ENCODE measurements at places on chromosomes 7 and 10.

DNA sequence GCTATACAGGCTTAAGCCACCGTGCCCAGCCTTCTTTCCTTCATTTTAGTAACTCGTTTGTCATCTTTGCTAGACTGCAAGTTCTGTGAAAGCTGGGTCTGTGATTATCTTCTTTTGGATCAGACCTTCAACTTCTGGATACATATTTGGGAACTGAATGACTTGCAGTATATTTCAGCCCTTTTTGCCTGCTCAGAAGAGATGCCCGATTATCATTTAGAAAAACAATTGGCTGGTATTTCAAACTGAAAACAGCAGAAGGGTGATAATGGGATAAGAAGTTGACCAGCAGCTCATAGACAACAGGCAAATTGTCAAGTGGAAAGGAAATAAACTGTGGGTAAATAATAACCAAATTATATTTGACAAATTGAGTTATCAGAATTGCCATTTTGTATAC lies 14.6 kb downstream of the RSBN1L start:
- no peak for DNase-seq

DNA sequence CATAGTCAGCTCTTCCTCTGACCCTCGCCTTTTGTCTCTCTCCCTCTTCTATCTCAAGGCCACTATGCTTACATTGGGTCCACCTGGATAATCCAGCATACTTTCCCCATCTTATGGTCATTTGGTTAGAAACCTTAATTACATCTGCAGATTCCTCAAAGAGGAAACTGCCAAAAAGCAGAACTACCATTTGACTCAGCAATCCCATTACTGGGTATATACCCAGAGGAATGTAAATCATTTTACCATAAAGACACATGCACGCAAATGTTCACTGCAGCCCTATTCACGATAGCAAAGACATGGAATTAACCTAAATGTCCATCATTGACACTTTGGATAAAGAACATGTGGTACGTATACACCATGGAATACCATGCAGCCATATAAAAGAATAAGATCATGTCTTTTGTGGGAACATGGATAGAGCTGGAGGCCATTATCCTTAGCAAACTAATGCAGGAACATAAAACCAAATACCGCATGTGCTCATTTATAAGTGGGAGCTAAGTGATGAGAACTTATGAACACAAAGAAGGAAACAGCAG lies 114.8 kb upstream of the NPY start:
- DNase-seq: no peak

DNA sequence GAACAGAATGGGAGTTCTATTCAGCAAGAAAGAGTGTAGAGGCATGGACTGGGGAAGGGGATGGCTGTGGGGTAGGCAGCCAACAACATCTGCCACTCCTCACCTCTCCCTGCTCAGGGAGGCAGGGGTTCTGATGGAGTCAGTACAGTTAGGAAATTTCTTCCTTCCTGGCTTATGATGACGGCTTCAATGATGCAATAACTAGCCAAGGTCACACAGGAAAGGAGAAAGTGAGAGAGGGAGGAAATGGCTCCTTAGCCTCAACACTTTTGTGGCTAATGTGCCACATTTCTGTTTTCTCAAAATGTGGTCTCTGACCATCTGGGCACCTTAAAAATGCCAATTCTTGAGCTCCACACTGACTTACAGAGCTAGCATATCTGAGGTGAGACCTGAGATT lies 79.3 kb upstream of the PDZD8 start:
- DNase-seq: no peak

GRCh38 chr7:40463446-40463845 lies 328.6 kb downstream of the SUGCT start:
- DNase-seq: no peak

DNA sequence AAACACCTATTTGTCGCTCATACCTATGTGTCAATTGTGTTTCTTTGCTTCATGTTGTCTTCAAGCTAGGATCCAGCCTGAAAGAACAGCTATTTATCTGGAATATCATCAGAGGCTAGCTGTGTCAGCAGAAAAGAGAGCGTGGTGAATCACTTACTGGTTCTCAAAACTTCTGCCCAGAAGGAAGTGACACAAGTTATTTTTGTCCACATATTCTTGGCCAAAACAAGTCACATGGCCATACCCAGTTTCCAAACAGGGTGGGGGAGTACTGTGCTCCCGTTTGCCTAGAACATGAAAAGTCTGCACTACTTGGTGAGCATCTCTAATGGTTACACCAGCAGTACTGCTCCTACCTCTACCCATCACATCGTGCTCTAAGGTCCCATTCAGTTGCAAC lies 160.9 kb upstream of the CSTF2T start:
- no peak for DNase-seq

DNA sequence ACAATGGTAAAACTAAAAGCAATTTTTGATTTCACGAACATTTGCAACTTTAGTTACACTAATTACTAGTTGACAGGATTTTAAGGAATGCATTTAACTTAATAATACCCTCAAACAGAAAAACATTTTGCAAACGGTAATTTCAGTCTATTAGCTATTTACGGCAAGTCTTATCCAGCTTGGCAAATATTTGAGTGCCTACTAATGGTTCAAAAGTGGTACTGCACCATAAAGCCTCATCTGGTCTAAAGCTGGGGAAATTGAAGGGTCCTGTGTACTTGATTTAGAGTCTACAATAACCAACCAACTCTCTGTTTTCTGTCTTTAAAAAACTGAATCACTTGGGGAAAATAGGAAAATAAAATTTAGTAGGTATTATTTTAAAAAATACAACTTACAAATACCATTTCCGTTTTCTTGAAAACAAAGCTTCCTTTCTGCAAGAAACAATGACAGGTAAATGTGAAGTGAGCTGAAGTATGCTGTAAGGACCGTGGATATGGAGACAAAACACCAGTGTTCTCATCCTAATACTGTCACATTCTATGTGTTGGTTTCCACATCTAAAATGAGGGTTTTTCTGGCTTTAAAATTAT lies 142.3 kb downstream of the VPS50 start:
- DNase-seq: no peak

- DNase-seq: peak; percentile 52
Measured at GRCh38 chr7:101390901-101391301, 28.2 kb downstream of the COL26A1 start.

DNA sequence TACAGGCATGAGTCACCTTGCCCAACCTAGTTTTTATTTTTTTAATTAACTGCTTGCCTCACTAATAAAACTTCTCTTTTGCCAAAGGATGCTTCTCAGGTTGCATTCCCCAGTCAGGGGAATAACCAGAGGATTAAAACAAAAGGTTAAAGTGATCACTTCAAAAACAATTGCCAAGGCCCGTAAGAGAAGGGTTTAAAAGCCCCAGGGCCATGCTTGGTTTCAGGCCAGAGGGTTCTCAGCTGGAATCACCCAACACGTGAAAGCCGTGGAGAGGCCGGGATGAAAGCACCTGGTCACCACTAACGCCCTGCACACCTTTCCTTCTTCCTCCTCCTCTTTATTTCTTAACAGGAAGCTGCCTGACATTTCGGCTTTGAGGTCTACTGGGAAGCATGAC lies 587.5 kb downstream of the PTPRN2 start:
- no peak for DNase-seq

GRCh38 chr7:17234030-17234397 lies 64.4 kb upstream of the AHR start:
- peak; percentile 60 for DNase-seq

- DNase-seq: peak; percentile 15
Measured at GRCh38 chr10:12214763-12215218, 18.8 kb downstream of the CDC123 start.

GRCh38 chr7:134060874-134061273 lies 66.3 kb upstream of the LRGUK start:
- DNase-seq: no peak

DNA sequence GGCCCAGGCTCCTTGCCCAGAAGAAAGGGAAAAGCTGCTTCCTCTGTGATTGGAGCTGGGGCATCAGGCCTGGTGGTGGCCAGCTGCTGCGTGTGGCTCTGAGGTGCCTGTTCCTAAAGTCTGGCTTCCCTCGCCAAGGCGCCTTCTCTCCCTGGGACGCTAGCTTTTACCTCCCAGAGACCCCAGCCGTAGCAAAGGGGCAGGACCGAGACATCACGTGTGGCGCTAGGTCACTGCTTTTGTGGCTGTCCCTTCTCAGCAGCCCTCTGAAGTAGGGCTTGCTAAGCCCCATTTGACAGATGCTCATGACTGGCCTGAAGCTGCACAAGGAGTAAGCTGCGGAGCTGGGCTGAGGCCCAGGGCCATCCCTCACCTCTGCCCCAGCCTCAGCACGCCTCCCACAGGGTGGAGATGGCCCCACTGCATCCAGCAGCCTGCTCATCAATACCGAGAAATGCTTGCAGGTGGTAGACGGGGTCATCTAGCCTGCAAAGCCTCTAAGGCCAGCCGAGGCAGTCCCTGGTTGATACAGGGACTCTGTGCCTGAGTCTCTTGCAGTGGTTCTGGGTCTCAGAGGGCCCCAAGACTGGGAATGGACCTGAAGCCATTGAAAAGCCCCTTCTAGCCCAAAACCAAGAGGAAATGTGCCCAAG lies 171.2 kb downstream of the LCOR start:
- no peak for DNase-seq

DNA sequence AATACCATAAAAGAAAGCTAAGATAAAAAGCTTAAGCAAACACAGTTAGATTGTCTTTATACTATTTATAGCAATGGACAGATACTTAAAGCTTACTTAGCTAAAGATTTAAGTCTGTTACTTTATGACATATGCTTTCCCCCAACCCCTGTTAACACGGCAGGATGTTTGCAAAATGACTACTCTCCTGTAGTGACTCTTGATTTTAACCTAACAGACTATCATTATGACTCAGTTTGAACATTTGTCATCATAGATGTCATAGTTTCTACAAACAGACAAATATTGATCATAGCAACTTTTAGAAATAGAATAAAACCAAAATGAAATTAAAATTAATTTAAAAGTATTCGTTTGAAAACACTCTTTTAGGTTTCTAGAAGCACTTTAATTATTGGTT lies 7.8 kb upstream of the COMMD3 start:
- peak; percentile 53 for DNase-seq

GRCh38 chr10:31083765-31084184 lies 52.1 kb upstream of the ZNF438 start:
- DNase-seq: peak; percentile 79

DNA sequence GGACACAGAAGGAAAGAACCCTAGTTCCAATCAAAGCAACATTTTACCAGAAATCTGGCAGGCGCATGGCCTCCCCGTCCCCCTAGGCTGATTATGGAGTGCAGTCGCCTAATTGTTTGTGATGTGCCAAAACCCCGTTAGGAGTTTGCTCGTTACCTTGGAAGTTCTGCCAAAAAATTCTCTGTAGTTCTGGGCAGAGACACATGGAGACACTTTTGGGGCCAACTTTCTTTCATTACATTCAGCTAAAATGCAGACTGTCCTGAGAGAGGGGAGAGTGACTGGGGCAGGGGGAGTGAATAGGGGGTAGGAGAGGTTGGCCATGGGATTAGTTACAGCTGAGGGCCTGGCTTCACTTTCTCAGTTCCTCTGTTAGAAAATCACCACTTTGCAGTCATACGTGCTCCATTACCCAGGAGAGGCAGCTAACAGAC lies 158.0 kb upstream of the NPVF start:
- DNase-seq: no peak

- DNase-seq: no peak
Measured at GRCh38 chr7:116952635-116953371, 498 bp upstream of the ST7 start.

GRCh38 chr10:131142517-131143380 lies 168.8 kb downstream of the TCERG1L start:
- DNase-seq: no peak

DNA sequence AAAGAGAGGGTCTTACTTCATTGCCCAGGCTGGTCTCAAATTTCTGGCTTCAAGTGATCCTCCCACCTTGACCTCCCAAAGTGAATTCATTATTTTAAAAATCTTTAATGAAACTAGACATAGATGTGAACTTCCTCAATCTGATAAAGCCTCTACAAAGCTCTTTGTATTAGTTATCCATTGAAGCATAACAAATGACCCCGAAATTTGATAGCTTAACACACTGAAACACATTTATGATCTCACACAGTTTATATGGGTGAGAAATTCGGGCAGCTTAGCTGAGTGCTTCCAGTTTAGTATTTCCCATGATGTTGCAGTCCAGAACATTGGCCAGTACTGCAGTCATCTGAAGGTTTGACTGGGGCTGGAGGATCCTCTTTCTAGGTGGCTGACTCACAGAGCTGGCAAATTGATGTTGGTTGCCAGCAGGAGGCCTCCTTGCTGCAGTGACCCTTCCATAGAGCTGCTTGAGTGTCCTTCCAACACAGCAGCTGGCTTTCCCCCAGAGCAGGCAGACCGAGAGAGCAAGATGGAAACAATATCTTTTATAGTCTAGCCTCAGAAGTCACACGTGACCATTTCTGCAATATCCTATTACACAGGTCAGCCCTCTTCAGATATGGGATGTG lies 16.6 kb upstream of the WNT8B start:
- peak; percentile 10 for DNase-seq

DNA sequence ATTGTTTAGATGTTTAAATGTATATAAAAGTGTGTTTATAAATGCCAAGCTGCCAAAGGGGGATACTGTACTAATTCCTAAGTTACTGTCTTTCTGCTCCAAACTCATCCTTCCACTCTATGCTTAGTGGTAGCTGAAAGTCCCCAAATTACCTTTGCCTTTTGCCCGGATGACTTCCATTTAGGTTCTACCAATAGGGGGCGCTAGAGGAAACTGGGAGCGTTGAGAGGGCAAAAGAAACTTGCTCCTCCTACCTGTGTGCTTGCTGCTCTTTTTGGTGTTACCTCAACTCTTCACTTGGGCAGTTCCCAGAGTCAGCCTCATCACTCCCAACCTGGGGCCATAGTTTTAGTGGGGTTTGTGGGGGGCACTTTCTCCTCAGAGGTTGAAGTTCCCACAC lies 5.9 kb upstream of the OR2A25 start:
- DNase-seq: no peak

GRCh38 chr7:44633254-44634186 lies 27.1 kb downstream of the OGDH start:
- DNase-seq: peak; percentile 84

DNA sequence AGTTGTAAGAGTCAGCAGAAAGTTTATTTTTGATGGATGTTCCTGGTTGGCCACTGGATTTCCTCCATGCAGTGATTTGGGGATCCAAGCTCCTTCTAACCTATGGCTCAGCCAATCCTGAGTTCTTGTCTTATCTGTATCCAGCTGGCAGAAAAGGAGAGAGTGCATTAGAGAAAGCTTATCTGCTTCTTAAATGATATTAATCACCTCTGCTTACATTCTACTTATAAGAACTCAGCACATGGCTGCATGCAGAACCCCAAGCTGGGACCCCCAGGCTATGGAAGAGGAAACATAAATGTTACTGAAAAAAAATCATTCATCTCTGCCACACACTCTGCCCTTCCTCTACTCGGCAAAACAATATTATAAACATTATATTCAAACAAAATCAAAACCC lies 739.8 kb upstream of the AUTS2 start:
- DNase-seq: no peak

DNA sequence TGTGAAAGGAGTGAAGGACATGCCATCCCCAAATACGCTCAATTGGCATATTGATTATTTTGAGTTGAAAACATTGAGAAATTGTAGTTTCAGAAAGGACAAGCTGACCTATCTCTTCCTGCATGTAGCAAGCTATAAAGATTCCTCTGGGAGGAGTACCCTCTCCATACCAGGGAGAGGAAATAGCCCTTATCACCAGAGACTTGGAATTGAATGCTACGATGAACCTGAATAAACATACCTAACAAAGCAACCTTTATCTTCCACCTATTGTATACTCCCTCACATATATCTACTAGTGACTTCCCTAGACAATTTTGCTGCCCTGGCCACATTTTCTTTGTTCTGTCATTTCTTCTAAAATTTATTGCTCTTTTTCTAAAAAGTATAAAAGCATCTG lies 150.2 kb upstream of the EEPD1 start:
- no peak for DNase-seq

GRCh38 chr7:158840604-158841003 lies 11.3 kb upstream of the ESYT2 start:
- no peak for DNase-seq
